GM06990 (cell line): ENCODE measurements at places on chromosomes 4 and X.

GRCh38 chr4:108400309-108400708 is 220.1 kb upstream of the RPL34 start:
- DNase-seq: no peak

DNA sequence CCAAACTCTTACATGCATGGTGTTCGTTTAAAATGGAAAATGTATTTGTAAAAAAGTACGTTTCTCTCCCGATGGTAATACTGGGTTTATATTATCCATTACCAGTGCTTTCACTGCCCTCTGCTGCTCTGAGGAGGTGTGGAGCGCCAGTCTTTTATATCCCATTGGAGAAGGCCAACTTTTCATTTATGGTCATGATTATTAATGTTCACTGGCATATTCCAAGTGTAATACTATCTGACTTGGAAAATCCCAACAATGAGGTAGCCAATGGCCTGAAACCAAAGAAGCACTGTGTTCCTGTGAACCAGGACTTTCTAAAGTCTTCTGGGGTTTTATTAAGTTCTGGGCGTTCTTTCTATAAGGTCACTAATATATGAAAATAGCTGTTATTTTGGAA is 80.7 kb downstream of the SYNPO2 start:
- DNase-seq: no peak

GRCh38 chr4:53633608-53634007 is 42.3 kb upstream of the LNX1 start:
- no peak for DNase-seq

GRCh38 chr4:74159143-74159709 is 1.3 kb downstream of the MTHFD2L start:
- no peak for DNase-seq

DNA sequence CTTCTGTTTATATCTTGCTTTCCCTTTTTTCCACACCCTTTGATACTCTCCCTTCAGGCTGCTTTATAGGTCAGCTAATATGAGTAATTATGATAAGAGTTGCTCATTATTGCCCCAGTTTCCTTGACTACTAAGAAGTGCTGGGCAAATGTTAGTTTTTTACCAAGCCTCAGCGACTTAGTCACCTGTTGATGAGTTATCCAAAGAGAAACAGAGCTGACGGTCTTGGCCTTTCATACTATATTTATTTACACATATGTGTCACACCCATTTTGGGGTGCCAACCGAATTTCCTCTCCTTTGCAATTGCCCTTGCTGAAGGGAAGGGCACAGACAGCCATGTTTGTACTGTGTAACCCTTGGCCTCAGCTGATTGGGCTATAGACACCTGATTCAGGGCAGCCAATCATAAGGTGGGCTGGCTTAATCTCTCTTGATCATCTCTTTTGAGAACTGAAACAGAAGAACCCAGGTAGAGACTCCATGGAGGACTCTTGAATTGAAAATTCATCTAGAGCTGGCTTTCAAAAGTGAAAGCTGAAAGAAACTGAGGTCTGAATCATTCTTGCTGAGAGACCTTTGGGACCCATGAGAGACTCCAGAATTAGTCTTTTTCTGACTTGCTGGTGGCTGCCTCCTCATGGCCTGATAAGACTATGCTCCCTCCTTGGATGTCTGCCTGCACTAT is 111.7 kb upstream of the RPS6KA3 start:
- DNase-seq: peak; percentile 13
